Brain microvascular endothelial cell (primary cell): ENCODE measurements at places on chromosomes 12 and 14.

GRCh38 chr12:1246637-1247036 lies 255.6 kb downstream of the ERC1 start:
- DNase-seq, result no peak

GRCh38 chr14:103898204-103898603 lies 30.1 kb upstream of the TDRD9 start:
- no peak for DNase-seq

DNA sequence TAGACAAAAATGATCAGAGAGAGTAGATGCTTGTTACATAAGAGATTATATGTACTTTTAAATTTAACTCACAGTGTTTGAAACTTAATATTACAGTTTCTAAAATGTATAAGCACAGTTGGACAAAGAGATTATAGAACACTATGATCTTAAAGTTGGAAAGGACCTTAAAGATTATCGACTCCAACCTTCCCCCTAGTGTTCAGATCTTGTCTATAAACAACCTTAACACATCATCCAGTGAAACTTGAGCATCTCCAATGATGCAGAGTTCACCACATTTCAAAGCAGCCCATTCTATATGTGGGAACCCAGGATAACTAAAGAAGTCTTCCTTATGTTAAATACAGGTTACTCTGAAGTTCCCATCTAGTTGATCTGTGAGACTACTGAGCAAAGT lies 480.8 kb downstream of the RMST start:
- DNase-seq, result no peak

GRCh38 chr14:88242446-88242845 lies 80.6 kb downstream of the KCNK10 start:
- DNase-seq, result no peak

DNA sequence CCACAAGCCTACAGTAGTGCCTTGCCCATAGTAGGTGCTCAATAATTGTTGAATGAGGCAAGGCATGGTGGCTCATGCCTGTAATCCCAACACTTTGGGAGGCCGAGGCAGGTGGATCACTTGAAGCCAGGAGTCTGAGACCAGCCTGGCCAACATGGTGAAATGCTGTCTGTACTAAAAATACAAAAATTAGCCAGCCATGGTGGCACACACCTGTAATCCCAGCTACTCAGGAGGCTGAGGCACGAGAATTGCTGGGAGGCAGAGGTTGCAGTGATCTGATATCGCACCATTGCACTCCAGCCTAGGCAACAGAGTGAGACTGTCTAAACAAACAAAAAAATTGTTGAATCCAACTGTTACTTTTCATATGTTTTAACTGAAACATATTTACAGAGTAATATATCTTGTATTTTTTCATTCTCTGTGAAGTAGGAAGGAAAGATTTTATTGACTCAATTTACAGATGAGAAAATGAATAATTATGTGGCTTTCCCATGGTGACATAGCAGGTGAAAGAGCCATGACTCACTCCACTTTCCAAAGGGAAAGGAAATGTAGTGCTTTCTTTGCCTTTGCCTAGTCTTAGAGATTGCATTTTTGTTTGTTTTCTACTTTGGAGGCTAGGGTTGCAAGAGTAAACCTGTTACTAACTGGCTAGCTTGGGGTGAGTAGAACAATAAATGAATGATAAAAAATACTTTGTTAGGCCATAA lies 95.4 kb upstream of the SLC38A4 start:
- peak; percentile 37 for DNase-seq

DNA sequence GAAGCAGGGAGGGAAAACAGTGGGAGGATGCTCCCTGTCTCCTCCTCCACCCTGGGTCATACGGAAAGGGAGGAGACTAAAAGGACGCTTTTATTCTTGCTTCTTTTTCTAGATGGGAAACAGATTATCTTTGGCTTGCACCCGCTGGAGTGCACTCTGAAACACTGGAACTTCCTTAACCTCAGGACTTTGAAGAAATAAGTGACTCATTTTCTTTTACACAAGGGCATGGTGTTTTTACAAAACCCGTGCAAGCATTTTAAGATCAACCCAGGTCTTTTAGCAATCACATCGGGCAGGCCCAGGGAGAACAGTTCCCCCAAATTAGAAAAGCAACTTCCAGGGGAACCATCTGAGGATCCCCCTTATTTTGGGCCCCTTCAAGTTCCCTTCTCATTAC lies 80.9 kb upstream of the TSPAN11 start:
- DNase-seq, result no peak

DNA sequence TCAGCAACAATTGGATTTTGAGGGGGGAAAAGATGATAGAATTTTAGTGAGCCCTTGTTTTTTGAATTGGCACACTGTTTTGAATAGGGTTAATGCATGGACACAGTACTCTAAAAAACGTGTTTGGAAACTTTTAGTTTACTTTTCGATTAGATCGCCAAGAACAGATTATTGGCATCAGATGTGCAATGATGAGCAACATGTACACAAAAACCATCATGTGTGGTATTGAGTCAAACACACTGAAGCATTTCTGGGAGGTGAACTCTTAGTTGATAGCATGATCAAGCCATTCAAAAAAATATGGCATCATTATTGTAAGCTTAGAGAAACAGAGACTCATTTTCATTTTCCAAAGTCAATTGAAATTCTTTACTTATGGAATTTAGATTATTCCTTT lies 329.2 kb downstream of the ADAMTS20 start:
- DNase-seq, result no peak

- DNase-seq, result no peak
These were observed 16.4 kb downstream of the NAV3 start for GRCh38 chr12:77847060-77847541.

DNA sequence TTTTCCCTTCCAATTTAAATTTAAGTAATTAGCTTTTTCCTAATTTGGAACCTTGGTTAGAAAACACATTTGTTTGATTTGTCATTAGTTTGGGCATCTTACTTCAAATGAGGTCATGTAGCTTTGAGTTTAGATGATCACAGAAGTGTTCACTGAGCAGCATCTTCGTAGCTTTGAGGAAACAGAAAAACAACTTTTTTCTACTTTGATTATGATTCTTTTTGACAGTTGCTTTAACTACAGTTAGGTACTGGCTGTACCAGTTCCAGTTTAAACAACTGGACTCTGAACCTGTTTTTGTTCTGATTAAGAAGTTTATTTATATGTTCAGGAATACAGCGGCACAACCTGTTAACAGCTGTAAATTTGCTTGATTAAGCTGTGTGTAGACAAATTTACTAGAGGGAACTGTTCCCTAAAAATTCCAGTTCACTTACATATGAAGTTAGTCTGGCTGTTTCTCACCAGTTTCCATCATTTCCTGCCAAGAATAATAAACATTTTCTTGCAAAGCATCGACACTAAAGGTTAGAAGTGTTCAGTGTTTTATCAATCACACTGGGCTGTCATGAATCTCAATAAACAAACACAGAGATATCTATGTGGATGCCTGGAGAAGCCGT lies 191.9 kb downstream of the RAD51B start:
- DNase-seq, result no peak

DNA sequence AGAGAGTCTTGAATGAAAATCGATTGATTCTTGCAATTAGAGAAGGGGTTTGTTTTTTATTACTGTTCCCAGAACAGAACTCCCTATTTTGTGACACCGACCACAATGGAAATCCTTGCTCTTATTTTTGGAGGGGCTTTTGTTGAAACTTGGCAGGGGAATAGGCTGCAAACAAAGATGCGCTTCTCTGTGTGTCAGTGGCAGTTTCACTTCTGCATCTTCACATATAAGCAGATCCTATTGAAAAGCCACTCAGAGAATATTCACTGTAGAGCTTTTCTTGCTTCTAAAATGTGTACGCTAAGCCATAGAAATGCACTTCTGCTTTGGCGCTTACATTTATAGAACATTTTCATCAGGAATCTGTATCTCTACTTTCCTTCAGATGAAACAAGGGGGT lies 1822.4 kb upstream of the SEL1L start:
- no peak for DNase-seq

DNA sequence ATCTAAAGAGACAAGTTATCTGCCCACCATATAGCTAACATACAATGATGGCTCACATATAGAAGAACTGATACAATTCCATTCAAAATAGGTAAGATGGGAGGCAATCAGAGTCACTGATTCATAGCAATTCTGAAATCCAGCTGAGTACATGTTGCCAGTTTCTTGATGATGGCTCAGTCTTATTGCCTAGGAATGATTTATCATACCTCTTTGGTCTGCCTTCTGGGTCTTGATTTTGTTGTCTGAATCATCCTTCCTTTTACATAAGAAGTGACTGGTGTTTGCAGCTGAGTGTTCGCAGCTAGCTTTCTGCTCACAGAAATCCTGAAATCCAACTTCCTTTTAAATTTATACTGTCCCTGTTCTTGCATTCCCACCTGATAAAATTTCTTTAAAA lies 463.2 kb upstream of the MGAT4C start:
- DNase-seq, result peak; percentile 33

DNA sequence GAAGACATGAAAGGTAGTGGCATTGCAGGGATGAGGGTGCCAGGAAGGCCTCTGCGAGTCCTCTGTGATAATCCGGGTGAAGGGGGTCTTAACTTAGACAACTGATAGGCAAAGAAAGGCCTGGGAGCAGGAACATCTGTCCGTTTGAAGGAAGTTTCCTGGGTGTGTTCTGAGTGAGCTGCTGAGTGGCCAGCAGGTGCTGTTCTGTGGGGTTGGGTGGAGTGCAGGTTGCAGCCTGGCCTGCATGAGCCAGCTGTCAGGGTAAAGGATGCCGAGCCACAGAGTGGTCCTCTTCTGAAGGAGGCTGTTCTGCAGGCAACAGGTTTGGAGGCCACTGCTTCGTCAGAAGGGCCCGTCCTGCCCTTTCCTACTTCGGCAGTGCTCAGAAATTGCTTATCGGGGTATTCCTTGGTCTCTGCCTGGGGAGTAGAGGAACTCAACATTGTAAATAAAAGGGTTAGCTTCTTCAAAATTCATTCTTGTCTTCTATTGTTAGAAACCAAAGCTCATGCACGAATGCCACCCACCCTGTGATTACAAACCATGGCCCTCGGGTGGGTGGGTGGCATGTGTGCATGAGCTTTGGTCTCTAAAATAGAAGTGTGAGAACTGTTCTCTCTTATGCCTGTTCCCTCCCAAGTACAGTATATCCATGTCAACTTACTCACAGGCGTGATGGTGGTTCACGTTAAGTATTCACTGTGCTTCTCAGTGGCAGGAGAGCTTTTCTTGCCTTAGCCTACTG lies 118.9 kb downstream of the CHST11 start:
- DNase-seq, result no peak

GRCh38 chr14:91872517-91873470 lies 5.5 kb upstream of the TC2N start:
- no peak for DNase-seq

GRCh38 chr14:53741479-53742232 lies 215.0 kb downstream of the BMP4 start:
- no peak for DNase-seq

GRCh38 chr12:19483727-19484126 lies 44.4 kb downstream of the AEBP2 start:
- DNase-seq, result no peak

GRCh38 chr12:27553941-27554340 lies 29.9 kb downstream of the PPFIBP1 start:
- DNase-seq, result no peak

DNA sequence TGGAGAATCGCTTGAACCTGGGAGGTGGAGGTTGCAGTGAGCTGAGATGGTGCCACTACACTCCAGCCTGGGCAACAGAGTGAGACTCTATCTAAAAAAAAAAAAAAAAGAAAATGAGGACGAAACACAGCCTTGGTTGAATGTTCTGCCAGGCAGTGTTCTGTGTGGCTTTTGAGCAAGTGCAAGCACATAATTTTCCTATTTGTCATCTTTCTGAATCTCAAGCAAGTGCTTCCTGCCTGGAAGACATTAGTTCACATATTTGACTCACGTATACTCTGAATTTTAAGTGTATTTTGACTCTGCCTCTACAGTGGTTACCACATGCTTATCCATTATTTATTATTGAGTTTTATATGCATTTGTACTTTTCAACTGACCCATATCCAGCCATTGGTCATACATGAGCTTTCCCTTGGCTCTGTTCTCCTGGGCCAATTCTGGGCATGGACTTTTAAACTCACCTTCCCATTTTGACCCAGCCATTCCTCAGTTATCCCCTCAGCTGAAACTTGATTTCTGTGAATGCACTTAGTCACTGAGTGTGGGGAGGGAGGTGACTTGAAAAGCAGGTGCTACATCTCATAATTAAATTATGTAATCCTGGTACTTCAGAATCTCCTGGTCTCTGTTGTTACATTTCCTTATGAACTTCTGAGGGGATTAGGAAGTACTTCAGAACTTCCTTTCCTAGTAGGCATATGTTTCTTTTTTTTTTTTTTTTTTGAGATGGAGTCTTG lies 8.1 kb downstream of the OR10G2 start:
- DNase-seq, result peak; percentile 33

- no peak for DNase-seq
These were observed 3.2 kb upstream of the EGLN3 start for GRCh38 chr14:33954016-33954598.

GRCh38 chr12:85405262-85405661 lies 125.2 kb downstream of the ALX1 start:
- no peak for DNase-seq

GRCh38 chr14:50792634-50793068 lies 38.3 kb downstream of the NIN start:
- DNase-seq, result no peak

DNA sequence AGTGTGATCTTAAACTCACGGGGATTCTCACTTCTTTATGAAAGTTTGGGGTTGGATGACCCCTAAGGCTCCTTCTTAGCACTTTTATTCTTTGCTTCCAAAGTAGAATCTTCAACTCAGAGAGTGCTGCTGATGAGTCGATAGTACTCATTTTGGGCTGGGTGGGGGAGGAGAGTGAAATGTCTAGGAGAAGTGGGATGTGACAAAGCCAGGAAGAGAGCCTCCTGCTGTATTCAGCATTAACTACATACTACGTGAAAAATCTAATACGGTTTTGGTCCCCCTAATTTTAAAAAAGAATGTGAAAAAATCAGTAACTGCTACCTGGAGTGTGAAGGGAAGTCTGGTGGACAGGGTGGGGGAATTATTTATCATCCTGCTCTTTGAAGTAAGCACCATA lies 148.3 kb downstream of the SAMD4A start:
- peak; percentile 18 for DNase-seq

DNA sequence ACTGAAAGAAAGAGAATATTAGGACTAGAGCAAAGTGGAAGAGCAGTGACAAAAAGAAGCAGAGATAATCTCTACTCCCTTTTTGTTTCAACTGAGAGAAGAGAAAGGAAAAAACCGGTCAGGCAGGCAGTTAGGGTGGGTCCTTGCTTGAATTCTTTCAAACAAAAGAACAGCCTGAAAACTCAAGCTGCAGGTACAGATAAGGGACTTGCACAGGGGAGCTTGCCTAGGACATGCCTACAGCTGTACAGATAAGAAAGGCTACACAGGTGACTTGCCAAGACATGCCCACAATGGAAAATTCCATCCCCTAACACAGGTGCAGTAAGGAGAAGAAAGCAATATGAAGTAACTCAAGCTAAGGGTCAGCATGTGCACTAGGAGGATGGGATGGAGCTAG lies 532.2 kb upstream of the MIS18BP1 start:
- DNase-seq, result no peak
